Lower lobe of right lung (tissue), 2 donors: ENCODE measurements at places on chromosomes 13 and 19.

DNA sequence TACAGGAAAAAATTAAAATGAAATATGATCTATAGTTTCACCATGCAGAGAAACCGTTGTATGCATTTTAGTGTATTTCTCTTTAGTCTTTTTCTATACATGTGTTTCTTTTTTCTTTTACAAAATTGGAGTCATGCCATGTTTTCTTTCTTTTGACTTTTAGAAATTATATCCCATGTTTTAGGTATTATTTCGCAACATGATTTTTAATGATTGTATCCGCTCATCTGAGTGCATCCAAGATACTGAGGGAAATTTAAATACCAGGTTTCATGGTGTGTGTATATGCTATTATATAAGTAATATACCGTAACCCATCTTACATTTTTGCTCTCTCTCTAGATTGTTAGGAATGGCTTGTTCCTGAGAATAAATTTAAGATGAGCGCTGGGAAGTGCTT, 82.3 kb downstream of the GPR12 start:
- DNase-seq, result no peak
- no peak overlapping the region for H3K4me3 ChIP-seq
- H3K4me1 ChIP-seq, result no peaks in the 10 kb centered on the region
- H3K27ac ChIP-seq, result no peak overlapping the region
- H3K27me3 ChIP-seq, result no peaks in the 10 kb centered on the region
- H3K36me3 ChIP-seq, result peaks cover 21% of the 10 kb centered on the region

DNA sequence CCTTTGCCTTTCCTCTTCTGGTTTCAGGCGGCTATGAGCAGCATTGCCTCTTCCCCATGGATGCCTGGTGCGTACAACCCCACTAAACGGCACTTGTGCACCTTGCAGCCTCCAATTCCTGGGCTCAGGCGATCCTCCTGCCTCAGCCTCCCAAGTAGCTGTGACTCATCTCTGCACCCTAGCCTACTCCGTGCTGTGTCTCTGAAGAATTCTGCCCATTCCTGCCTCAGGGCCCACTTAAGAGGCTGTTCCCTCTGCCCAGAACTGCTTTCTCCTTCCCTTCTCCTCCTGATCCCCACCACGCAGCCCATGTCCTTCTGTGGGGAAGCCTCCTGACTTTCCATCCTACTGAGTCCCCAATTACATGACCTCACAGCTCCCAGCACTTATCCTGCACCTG, 142.2 kb upstream of the ZNF507 start:
- H3K4me3 ChIP-seq, result no peak overlapping the region
- no peaks in the 10 kb centered on the region for H3K4me1 ChIP-seq
- H3K27me3 ChIP-seq, result no peaks in the 10 kb centered on the region
- H3K27ac ChIP-seq, result no peak overlapping the region
- no peak for DNase-seq

DNA sequence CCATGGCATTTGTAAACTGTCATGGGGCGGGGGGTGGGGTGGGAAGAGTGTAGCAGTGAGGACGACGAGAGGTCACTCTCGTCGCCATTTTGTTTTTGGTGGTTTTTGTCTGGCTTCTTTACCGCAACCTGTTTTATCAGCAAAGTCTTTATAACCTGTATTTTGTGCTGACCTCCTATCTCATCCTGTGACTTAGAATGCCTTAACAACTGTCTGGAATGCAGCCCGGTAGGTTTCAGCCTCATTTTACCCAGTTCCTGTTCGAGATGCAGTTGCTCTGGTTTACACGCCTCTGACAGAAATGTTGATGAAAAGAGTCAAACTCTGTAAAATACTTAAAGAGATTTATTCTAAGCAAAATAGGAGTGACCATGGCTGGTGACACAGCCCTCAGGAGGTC, 852.0 kb downstream of the DACH1 start:
- no peak overlapping the region for H3K27ac ChIP-seq
- no peaks in the 10 kb centered on the region for H3K4me1 ChIP-seq
- DNase-seq, result no peak

- H3K27me3 ChIP-seq, result no peaks in the 10 kb centered on the region
- H3K4me3 ChIP-seq, result no peak overlapping the region
- H3K36me3 ChIP-seq, result no peaks in the 10 kb centered on the region
- H3K27ac ChIP-seq, result no peak overlapping the region
- DNase-seq, result no peak
Measured at GRCh38 chr19:39906820-39907611, 27.4 kb downstream of the FCGBP start.

- H3K27ac ChIP-seq, result peak overlapping the region; percentile 100
- peak overlapping the region; percentile 93 for H3K4me3 ChIP-seq
- H3K4me1 ChIP-seq, result peaks cover 31% of the 10 kb centered on the region
Measured at GRCh38 chr13:48232420-48233045, 473 bp upstream of the ITM2B start.

DNA sequence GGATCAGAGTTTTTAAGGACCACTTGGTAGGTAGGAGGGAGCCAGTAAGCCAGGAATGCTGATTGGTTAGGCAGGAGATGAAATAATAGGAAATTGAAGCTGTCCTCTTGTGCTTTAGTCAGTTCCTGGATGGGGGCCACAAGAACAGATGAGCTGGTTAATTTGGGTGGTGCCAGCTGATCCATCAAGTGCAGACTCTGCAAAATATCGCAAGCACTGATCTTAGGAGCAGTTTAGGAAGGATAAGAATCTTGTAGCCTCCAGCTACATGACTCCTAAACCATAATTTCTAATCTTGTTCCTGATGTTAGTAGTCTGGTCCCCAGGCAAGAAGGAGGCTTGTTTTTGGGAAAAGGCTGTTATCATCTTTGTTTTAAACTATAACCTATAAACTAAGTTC, 117.9 kb upstream of the GPR12 start:
- H3K27ac ChIP-seq, result no peak overlapping the region
- H3K27me3 ChIP-seq, result no peaks in the 10 kb centered on the region
- no peak overlapping the region for H3K4me3 ChIP-seq
- H3K4me1 ChIP-seq, result no peaks in the 10 kb centered on the region
- no peaks in the 10 kb centered on the region for H3K36me3 ChIP-seq

DNA sequence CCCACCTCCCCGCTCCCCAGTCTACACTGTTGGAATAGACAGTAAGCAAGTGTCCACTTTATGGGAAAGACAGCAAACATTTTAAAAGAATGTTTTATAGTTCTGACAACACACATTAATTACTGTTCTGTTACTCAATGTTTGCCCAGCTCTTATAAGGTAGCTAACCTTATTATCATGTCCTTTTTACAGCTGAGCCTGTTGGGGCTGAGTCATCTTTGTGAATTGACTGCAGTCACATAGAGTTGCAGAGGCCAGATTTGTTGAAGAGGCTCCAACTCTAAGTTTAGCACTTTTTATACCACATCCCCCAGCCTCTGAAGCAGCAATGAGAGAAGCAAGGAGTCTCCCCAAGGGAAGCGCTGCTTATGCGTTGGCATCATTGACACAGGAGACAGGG, 76.2 kb downstream of the C13orf42 start:
- no peak overlapping the region for H3K27ac ChIP-seq
- H3K36me3 ChIP-seq, result no peaks in the 10 kb centered on the region
- H3K27me3 ChIP-seq, result no peaks in the 10 kb centered on the region
